ENCODE measurements at places on chromosomes 7 and 10. TPM values are rescaled to one million over a fixed set of nuclear protein-coding genes. Genes with fewer than 3 reads are reported as not detected.
A peak's percentile ranks its signal among the peaks of the same experiment; 100 is the strongest.

DNA sequence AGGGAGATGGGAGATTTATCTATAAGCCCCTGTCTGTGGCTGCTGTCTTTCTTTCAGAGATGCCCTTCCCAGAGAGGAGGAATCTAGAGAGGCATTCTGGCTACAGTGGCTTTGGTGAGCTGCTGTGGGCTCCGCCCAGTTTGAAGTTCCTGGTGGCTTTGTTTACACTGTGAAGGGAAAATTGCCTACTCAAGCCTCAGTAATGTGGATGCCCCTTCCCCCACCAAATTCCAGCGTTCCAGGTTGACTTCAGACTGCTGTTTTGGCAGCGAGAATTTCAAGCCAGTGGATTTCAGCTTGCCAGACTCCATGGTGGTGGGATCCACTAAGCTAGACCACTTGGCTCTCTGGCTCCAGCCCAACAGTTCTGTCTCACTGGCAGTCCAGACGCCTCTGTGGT, 951.6 kb downstream of the CCSER2 start:
- DNase-seq: no peak
- H3K4me1 ChIP-seq: peaks cover 6% of the 10 kb centered on the region
- no peaks in the 10 kb centered on the region for H3K27me3 ChIP-seq
- H3K36me3 ChIP-seq: no peaks in the 10 kb centered on the region

The CXCL12 gene
- 3.6 TPM for total RNA-seq

The DENND2A gene
- total RNA-seq: 29.8 TPM

The ALKBH4 gene
- total RNA-seq: 16.9 TPM

- H3K36me3 ChIP-seq: peaks cover 3% of the 10 kb centered on the region
- H3K27me3 ChIP-seq: peaks cover 5% of the 10 kb centered on the region
- H3K4me3 ChIP-seq: peak overlapping the region; percentile 62
- peak overlapping the region; percentile 81 for H3K27ac ChIP-seq
- H3K4me1 ChIP-seq: peaks cover 38% of the 10 kb centered on the region
- DNase-seq: no peak
Measured at GRCh38 chr10:76034353-76035205, 603.2 kb downstream of the LRMDA start.

The BEND7 gene
- total RNA-seq: 25.0 TPM

GRCh38 chr10:101046332-101047238, 15.2 kb upstream of the KAZALD1 start:
- peaks cover 76% of the 10 kb centered on the region for H3K27me3 ChIP-seq
- no peak overlapping the region for H3K27ac ChIP-seq
- peaks cover 48% of the 10 kb centered on the region for H3K4me1 ChIP-seq
- H3K36me3 ChIP-seq: peaks cover 3% of the 10 kb centered on the region
- peak overlapping the region; percentile 28 for H3K4me3 ChIP-seq

The NEUROD6 gene
- not detected for total RNA-seq

The CRYGN gene
- total RNA-seq: 0.32 TPM

The PNLIPRP2 gene
- total RNA-seq: not detected

The SPOCK2 gene
- total RNA-seq: 1.4 TPM

GRCh38 chr7:138837627-138838026, 39.6 kb upstream of the ATP6V0A4 start:
- H3K27me3 ChIP-seq: no peaks in the 10 kb centered on the region
- H3K4me1 ChIP-seq: peaks cover 5% of the 10 kb centered on the region
- H3K27ac ChIP-seq: peak overlapping the region; percentile 43
- no peak overlapping the region for H3K4me3 ChIP-seq
- H3K36me3 ChIP-seq: peaks cover 28% of the 10 kb centered on the region

The RADIL gene
- total RNA-seq: 13.8 TPM

DNA sequence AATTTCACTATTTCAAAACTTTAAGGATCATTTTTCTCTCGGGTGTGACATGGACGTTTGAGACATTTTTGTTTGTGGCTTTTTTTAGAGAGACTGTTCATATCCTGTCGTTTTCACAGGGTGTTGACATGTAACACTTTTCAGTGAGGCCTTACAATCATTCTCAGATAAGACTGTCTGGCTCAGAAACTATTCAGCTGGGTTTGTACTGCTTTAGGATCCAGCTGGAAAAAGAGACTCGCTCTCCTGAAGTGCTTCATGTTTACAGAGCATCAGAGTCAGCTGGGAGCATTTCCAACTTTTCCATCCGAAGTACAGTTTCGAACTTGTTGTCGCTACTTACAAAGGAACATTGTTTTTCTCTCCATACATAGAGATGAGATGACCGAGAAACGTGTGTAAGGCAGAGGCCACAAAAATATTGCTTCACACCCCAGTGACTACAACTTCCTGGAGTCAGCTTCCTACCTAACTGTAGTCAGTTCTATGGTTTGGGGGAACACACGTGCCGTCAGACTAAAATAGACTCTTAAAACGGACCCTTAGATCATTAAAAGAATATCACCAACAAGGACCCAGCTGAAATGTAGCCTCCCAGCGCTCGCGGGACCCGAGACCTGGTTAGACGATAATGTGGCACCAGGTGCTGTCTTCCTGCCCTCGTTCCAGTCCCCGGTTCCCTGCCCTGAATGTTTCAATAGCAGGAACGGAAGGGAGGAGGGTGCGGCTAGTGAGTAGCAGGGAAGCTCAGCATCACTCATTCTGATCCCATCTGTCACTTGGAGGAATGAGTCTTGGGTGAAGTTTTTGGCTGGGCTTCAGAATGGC, 78.0 kb downstream of the MKI67 start:
- no peak for DNase-seq
- no peaks in the 10 kb centered on the region for H3K27me3 ChIP-seq
- H3K36me3 ChIP-seq: no peaks in the 10 kb centered on the region
- H3K27ac ChIP-seq: no peak overlapping the region

GRCh38 chr7:1134951-1135350, 25.0 kb downstream of the ZFAND2A start:
- H3K27ac ChIP-seq: no peak overlapping the region
- DNase-seq: no peak
- peaks cover 13% of the 10 kb centered on the region for H3K4me1 ChIP-seq

The TET1 gene
- 30.0 TPM for total RNA-seq

The TEX47 gene
- total RNA-seq: not detected

The ZPBP gene
- not detected for total RNA-seq

DNA sequence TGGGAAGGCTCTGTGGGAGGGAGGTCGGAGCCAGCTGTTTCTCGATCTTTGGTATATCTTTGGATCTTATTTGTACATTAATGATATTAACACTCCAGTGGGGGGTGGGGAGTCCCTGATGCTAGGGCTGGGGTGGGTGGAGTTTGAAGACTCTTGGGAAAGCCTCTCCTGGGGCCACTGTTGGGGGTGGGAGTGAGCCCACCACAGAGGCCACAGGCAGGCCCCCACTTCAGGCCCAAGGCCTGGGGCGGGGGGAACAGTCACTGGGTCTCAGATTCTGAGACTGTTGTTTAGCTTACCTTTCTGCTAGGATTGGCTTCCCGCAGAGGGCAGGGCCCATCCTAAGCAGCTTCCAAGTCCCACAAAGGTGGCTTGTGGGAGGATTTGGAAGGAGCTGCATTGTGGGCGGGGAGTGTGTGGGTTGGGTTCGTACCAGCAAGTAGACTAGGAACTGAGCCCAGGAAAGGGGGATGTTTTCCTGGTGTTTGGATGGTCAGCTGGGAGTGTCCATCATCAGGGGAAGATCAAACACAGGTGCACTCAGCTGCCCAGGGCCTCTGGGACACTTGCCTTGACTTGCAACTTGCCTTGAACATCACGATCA, 11.9 kb downstream of the YKT6 start:
- peaks cover 5% of the 10 kb centered on the region for H3K36me3 ChIP-seq
- H3K27me3 ChIP-seq: no peaks in the 10 kb centered on the region
- DNase-seq: no peak
- no peak overlapping the region for H3K27ac ChIP-seq
- peaks cover 19% of the 10 kb centered on the region for H3K4me1 ChIP-seq
- H3K4me3 ChIP-seq: no peak overlapping the region

DNA sequence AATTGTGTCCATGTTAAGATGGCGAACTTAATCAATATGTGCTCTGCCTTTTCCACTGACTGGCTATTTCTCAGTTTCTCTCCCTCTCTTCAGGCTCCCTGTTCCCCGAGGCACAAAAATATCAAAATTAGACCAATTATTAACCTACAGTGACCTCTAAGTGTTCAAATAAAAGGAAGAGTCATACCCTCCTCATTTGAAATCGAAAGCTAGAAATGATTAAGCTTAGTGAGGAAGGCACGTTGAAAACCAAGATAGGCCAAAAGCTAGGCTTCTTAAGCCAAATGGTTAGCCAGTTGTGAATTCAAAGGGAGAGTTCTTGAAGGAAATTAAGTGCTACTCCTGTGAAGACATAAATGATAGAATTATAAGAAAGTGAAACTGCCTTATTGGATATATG, 81.1 kb upstream of the MBL2 start:
- no peaks in the 10 kb centered on the region for H3K27me3 ChIP-seq
- H3K27ac ChIP-seq: no peak overlapping the region
- H3K36me3 ChIP-seq: peaks cover 2% of the 10 kb centered on the region
- peaks cover 4% of the 10 kb centered on the region for H3K4me1 ChIP-seq
- no peak for DNase-seq
- H3K4me3 ChIP-seq: no peak overlapping the region

DNA sequence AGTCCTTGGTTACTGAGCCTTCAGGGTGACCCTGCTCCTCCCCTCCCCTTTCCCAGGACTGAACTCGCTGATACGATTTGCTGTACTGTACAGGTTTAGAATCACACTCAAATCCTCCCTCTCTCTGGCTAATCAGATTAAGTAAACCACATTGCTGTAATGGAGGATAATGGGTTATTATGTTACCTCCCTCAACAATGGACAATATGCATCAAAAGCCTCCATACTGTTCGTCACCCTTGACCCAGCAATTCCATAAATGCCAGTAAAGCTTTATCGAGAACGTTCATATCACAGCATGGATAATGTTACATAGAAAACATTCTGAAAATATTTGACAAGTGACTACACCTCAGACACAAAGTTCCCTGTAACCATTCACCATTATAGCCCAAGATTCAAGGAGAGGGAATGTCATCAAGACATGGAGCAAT, 61.7 kb downstream of the FAM107B start:
- no peaks in the 10 kb centered on the region for H3K27me3 ChIP-seq
- no peak overlapping the region for H3K27ac ChIP-seq
- DNase-seq: no peak
- H3K4me1 ChIP-seq: peaks cover 4% of the 10 kb centered on the region
- H3K36me3 ChIP-seq: no peaks in the 10 kb centered on the region
- no peak overlapping the region for H3K4me3 ChIP-seq

DNA sequence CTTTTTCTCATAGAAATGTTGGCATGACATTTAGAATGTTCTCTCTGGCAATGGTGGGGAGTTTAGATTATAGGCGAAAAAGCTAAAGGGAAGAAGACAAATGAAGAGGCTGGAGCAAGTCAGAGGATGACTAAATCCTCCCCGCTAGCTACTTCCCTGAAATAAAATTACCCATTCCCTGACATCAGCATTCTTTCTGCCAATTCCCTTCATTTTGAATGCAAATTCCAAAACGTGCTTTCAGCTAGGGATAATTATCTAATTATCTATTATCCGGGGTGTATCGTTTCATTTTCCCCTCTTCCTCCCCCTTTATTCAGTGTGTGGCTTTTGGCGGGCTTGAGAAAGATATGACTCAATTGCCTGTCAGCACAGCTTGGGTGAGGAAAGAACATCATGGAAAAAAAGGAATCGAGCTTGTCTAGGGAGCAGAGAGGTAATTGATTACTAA, 672.3 kb downstream of the TNS3 start:
- no peaks in the 10 kb centered on the region for H3K27me3 ChIP-seq
- H3K36me3 ChIP-seq: peaks cover 2% of the 10 kb centered on the region
- DNase-seq: no peak
- H3K27ac ChIP-seq: no peak overlapping the region
- H3K4me3 ChIP-seq: no peak overlapping the region

GRCh38 chr10:4186849-4187540, 402.0 kb upstream of the KLF6 start:
- DNase-seq: no peak
- H3K27ac ChIP-seq: no peak overlapping the region
- no peaks in the 10 kb centered on the region for H3K27me3 ChIP-seq
- H3K36me3 ChIP-seq: no peaks in the 10 kb centered on the region
- peaks cover 6% of the 10 kb centered on the region for H3K4me1 ChIP-seq

GRCh38 chr7:9189703-9190102, 756.3 kb downstream of the NXPH1 start:
- H3K36me3 ChIP-seq: no peaks in the 10 kb centered on the region
- no peak overlapping the region for H3K27ac ChIP-seq
- DNase-seq: no peak
- no peaks in the 10 kb centered on the region for H3K27me3 ChIP-seq
- no peaks in the 10 kb centered on the region for H3K4me1 ChIP-seq

The ETV1 gene
- total RNA-seq: 89.4 TPM

The TUBAL3 gene
- not detected for total RNA-seq

The OLAH gene
- not detected for total RNA-seq

GRCh38 chr7:76506081-76506440, 4.3 kb upstream of the UPK3B start:
- H3K4me3 ChIP-seq: no peak overlapping the region
- H3K4me1 ChIP-seq: no peaks in the 10 kb centered on the region
- H3K27me3 ChIP-seq: no peaks in the 10 kb centered on the region
- no peak for DNase-seq
- peak overlapping the region; percentile 27 for H3K27ac ChIP-seq

The DIP2C gene
- total RNA-seq: 21.7 TPM

The EVX1 gene
- total RNA-seq: 0.80 TPM

- no peak for DNase-seq
- peaks cover 22% of the 10 kb centered on the region for H3K36me3 ChIP-seq
- H3K27me3 ChIP-seq: no peaks in the 10 kb centered on the region
- H3K4me1 ChIP-seq: peaks cover 51% of the 10 kb centered on the region
- H3K4me3 ChIP-seq: no peak overlapping the region
Measured at GRCh38 chr7:23349484-23350157, 50.5 kb downstream of the MALSU1 start.

DNA sequence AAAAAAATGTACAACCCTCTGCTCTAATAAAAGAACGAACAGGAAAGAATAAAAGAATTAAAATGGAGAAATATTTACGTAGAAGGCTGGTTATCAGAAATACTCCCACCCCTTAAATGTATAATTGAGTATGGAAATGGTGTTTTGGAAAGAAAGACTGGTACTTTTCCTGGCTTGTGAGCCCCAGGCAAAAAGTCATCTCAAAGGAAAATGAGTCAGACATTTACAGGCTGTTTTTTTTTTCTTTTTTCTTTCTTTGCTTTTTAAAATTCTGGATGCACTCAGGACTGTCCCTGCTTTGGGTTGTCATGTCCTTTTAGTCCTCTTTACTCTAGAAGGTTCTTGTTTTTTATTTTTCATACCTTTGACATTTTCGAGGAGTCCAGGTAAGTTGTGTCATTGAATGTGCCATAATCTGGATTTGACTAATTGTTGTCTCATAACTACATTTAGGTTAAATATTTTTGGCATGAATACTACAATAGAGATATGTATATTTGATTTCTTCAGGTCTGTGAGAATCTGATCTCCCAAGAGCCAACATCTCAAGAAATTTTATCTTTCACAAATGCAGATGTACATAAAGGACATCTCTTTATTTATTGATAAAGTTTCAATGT, 313.0 kb upstream of the GLI3 start:
- no peak overlapping the region for H3K4me3 ChIP-seq
- no peak for DNase-seq
- H3K4me1 ChIP-seq: no peaks in the 10 kb centered on the region
- no peak overlapping the region for H3K27ac ChIP-seq

GRCh38 chr7:104150470-104150869, 57.3 kb downstream of the ORC5 start:
- H3K4me1 ChIP-seq: no peaks in the 10 kb centered on the region
- no peak overlapping the region for H3K4me3 ChIP-seq
- H3K27me3 ChIP-seq: no peaks in the 10 kb centered on the region
- no peak overlapping the region for H3K27ac ChIP-seq

- H3K27me3 ChIP-seq: no peaks in the 10 kb centered on the region
- H3K36me3 ChIP-seq: no peaks in the 10 kb centered on the region
- H3K27ac ChIP-seq: no peak overlapping the region
- no peak for DNase-seq
- H3K4me1 ChIP-seq: no peaks in the 10 kb centered on the region
Measured at GRCh38 chr7:24899905-24900304, 80.1 kb downstream of the OSBPL3 start.
